ENCODE measurements at places on chromosomes 12 and 14.

DNA sequence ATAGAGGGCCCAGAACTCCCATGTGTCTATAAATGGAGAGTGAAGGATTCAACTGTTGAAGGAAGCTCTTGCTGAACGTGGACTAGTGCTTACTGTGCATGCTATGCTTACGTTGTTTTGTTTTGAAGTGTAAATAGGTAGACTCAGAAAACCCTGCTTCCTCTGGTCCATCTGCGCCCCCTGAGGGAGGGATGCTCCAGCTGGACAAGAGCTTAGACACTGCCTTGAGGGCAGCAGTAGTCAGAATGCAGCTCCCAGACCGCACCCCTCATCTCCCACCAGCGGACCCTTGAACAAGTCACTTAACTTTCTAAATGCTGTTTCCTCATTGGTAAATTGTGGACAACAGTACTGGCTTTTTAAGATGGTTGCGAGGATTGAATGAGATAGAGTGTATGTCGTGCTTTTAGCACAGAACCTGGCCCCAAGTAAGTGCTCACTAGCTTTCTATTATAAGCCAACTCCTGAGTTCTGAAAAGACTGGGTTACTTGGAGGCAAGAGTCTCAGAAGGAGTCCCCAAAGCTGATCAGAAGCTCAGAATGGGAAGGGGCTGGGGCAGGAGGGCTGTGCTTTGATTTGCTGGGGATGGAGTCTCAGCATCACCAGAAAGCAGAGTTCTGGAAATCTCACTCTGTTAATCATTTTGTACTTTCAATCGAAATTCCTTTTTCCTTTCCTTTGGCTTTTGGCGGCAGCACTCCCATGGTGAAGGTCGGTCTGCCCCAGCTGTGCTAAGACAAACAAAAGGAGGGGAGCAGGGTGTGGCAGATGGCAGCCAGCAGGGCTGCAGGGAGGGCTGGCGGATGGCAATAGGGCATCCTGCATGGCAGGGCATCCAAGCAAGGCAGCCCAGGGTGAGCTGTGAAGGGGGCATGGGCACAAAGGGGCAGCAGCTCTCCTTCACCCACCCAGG, 15.6 kb downstream of the AGAP2 start:
- no peak for DNase-seq

- no peak for DNase-seq
These were observed 46.2 kb upstream of the RIMBP2 start for GRCh38 chr12:130762319-130762675.

DNA sequence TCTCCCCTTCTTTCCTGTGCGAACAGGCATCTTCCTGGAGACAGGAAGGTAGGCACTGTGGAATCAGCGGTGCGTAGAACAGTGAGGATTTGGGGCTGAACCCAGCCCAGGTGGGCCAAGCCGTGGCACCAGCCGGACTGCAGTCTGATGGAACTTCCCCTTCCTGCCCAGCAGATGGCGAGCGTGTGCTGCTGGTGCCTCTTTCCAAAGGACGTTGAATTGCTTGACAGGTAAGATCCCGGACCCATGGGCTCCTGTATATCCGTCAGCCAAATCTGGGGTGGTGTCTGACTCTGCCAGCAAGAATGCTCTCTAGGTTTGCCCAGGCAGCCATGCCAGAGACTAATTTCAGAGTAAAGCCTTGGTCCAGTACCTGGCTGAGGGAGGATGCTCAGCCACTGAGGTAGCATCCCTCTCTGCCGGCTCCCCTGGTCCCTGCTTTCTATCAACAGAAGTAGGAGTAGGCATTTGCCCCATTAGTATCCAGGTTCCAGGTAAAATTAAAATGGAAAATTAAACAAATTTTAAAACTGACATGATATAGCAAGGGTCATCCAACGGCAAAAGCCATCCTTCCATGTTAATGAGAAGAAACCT, 21.1 kb upstream of the KCNA5 start:
- DNase-seq = no peak

DNA sequence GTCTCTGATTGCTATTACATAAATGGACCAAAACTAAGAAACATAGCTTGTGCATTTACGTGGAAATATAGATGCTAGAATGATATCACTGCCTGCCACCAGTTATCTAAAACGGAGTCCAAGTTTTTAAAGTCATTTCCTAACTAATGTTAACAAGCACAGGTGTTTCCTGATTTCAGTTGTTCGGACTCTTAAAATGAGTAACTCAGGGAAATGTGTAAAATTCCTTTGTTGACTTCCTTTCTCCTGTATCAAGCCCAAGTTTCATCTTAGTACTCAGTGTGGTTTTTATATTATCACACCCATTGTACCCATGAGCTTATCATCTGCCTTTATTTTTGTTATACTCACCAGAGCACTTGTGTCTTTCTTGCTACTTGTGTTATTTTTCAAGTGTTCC, 13.2 kb upstream of the PRKCH start:
- DNase-seq = no peak

- DNase-seq = no peak
These were observed 86.9 kb downstream of the CACNA1C start for GRCh38 chr12:2139651-2140050.

- DNase-seq = no peak
These were observed 114.0 kb downstream of the ALX1 start for GRCh38 chr12:85394065-85394464.

- DNase-seq = no peak
These were observed 1.9 kb downstream of the ATP6V0A2 start for GRCh38 chr12:123713823-123714585.

GRCh38 chr12:20268121-20268732, 100.1 kb upstream of the PDE3A start:
- DNase-seq = no peak

- no peak for DNase-seq
These were observed 105.6 kb downstream of the KSR2 start for GRCh38 chr12:117863002-117863709.
